ENCODE measurements at places on chromosomes 1 and 21.

GRCh38 chr1:68346188-68346808 is 103.5 kb downstream of the RPE65 start:
- DNase-seq, result no peak

DNA sequence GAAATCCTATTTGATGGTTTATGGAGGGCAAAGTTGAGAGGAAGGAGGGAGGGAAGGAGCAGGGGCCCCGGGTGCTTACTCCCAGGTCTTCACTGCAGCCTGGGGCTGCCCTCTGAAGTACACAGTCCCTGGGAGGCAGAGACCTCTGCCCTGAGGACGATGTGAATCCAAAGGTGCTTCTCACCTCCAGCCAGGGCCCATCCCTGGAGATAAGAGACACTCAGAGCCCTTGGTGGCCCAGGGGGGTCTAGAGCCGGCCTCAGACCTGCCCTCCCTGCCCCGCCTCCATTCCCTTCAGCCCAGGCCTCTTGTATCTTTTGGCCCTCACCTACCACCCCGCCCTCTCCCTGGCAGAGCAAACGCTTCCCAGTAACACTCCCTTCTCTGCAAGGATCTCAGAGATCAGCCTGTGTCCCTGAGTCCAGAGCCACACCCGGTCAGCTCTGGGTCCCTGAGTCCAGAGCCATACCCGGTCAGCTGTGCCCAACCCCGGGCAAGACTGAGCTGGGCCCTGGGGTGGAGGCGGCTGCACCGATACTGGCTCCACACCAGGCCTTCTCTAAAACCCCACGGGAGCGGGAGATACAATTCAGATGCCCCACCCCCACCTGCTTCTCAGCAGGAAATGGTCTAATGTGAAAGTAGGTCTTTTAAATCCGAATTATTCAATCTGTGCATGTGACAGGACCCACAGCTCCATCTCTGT is 3.6 kb upstream of the GNB1 start:
- DNase-seq, result no peak

GRCh38 chr1:156838972-156839371 is 19.9 kb downstream of the INSRR start:
- no peak for DNase-seq

GRCh38 chr1:150514913-150515327 is 632 bp upstream of the FALEC start:
- DNase-seq, result no peak

DNA sequence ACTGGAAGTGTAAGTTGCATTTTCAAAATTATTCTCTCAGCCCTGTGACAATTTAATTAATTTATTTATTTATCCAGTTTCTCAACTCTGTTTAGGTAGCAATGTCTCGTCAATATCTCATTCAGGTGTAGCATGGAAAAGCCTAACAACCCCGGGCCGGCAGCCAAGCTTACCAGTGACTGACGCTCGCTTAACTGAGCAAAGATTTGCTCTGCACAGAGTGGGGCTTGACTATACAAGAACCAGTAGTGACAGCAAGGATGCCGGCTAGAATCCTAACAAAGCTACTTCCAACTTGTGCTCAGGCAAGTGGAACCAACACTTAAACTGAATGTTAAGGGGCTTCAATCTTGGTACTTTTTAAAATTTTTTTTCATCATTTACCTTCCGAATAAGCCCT is 80.9 kb upstream of the ESRRG start:
- DNase-seq, result no peak

Data from smooth muscle cell of the brain vasculature (primary cell).